ENCODE measurements at places on chromosomes 1 and 21.
A peak's percentile ranks its signal among the peaks of the same experiment; 100 is the strongest.

DNA sequence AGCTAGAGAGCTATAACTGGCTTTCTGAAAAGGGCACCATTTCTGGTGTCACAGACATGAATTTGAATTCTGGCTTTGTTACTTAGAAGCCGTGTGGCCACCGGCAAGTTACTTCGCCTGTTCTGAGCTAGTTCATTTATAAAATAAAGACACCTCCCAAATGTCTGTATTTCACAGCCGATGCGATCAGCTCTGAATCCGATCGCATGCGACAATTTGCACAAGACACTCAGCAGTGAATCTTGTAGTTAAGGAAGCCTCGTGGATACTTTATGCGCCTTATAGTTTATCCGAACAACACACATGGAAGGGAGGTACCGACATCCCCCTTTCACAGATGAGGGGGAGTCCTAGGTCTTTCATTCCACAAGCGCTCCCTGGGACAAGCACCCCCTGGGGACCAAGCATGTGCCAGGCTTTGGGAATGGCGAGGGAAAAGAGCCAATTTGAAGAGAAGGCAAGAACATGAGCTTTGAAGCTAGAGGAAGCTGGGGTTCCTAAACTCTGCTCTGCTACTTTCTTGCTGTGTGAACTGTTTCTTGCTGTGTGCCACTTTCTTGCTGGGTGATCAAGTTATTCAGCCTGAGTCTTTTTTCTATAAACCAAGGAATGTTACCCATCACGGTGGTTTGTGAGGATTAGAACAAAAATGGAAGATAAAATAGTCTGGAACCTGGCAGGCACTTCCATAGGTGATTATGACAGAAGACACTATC, 3.9 kb downstream of the ID3 start:
- no peak for DNase-seq

- DNase-seq: no peak
Observed at GRCh38 chr1:185014941-185015340, 30.4 kb upstream of the RNF2 start.

DNA sequence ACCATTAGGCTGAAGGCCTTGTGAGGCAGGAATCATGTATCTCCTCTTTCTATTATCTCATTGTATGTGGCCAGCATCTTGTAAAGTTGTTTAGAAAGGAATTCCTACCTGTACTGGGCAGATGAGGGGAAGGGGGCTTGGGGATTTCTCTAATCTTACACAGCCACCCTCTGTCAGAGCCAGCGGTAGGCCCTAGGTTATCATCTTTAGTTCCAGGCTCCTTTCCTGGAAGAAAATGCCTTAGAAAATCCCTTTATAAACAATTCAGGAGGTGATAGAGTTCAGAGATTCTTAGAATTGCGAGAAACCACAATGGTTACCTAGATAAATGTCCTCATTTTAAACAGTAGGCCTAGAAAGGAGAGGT, 35.2 kb downstream of the DPT start:
- no peak for DNase-seq

DNA sequence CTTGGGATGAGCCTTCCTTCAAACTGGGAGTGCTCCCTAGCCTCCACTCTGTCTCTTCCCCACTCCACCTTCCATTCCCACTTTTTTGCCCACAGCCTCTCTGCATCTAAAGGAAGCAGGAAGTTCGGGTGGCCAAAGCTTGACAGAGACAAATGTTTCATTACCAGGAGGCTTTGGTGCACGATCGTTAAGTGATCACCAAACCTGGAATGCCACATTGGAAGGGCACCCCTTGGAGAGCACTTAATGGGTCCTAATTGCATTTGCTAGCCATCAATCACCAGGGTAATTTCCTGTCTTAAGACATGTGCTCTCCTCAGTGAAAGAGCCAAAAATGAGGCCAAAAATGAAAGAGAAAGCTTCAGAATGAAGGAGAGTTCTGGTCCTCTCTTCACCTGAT, 206.5 kb downstream of the TNR start:
- DNase-seq: no peak

DNA sequence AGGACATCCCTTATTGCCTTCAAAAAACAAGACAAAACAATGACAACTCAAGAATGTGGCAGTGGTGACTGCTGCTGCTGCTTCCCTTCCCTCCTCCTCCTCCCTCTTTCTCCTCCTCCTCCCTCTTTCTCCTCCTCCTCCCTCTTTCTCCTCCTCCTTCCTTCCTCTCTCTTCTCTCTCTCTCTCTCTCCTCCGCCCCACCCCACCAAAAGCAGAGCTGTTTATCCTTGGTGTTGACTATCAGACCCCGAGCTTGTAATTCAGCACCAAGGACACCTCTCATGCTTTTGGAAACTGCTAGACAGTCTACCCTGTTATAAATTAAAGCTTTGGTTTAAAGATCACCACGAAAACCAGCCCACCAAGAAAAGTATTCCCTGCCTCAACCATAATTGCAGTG, 72.4 kb upstream of the IFNAR2 start:
- DNase-seq: no peak

DNA sequence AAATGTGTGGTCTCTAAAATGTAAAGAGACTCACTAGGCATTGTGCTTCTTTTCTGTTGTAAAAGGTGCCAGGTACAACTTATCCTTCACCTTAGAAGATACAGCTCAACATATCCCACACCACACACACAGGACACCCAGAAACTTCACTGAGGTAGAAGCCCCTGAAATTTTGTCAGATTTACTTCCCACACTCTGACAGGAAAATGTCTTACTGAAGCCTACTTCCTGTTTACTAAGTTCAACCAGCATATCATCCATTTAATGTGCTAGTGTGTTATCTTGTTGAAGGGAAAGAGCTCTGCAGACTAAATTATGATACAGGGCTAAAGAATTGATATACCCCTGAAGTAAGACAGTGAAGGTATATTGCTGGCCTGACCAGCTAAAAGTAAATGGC, 39.9 kb upstream of the INSL5 start:
- DNase-seq: no peak

- no peak for DNase-seq
Observed at GRCh38 chr1:36771240-36771639, 263.1 kb downstream of the GRIK3 start.

DNA sequence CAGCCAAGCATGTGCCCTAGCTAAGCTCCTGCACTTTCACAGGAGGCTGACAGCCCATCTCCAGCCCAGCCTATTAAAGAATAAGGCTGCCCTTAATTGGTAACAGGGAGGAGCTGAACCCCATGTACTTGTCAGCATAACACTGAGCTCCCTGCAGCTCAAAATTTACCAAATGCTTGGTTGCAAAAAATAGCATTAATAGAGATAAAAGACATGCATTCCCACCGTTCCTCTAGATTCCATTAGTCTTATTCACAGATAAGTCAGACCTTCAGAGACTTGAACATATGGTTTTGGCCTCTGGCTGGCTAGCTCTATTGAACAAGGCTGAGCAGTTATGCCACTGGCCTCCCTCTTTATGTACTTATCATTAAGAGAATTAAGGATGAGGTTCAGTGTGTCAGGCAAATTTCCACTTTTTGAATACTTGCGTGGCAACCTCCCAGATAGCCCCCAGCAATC, 29.2 kb downstream of the OLFML3 start:
- no peak for DNase-seq

DNA sequence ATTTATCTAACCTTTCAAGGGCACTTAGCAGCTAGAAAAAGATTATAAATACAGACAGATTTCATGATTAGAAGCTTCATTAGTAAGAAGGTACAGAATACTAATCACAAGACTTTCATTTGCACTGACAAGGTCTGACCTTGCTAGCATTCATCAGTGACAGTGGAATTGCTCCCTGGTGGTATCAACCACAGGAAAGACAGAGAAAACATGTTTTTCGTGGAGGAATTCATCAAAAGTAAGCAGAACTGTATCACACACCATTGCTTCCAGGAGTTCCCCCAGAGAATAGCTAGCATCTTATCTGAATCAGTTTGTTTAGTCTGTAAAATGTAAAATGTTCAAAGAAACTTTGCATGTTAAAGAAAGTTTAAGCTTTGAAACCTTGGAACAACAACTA, 20.6 kb upstream of the CRB1 start:
- no peak for DNase-seq

GRCh38 chr21:14753069-14753465, 207.0 kb upstream of the SAMSN1 start:
- DNase-seq: no peak

- peak; percentile 81 for DNase-seq
Observed at GRCh38 chr1:65255035-65255655, 54.2 kb upstream of the DNAJC6 start.

DNA sequence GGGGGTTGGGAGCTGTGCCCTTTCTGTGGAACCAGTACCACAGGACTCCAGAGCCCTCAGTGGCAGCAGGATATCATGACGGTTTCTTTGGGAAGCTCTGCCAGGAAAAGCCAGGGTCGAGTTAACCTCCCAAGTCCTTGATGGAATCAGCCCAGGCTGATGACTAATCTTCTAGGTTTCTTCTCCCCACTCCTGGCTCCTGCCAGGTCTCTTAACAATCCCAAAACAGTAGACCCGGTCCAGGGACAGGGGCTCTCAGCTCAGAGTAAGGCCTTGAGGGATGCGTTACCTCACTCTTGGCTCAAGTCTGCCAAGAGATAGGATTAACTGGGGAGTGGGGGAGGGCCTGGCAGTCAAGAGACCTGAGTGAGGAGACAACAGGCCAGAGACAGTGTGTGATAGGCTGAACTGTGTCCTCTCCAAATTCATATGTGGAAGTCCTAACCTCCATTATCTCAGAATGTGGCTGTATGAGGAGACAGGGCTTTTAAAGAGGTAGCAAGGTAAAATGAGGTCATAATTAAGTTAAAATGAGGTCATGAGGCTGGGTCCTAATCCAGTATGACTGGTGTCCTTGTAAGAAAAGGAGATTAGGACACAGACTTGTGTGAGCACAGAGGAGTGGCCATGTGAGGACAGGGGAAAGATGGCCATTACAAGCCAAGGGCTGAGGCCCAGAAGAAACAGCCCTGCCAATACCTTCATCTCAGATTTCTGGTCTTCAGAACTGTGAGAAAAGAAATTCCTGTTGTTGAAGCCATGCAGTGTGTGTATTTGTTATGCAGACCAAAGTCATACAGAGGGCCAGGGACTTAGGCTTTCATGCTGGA, 95.0 kb downstream of the BEND5 start:
- no peak for DNase-seq

GRCh38 chr1:160205242-160206035, at the start of gene PEA15:
TSS of gene PEA15 (plus strand) at chr1:160205384. CDS start at chr1:160211545, 6,161 bp downstream.
- DNase-seq: no peak

DNA sequence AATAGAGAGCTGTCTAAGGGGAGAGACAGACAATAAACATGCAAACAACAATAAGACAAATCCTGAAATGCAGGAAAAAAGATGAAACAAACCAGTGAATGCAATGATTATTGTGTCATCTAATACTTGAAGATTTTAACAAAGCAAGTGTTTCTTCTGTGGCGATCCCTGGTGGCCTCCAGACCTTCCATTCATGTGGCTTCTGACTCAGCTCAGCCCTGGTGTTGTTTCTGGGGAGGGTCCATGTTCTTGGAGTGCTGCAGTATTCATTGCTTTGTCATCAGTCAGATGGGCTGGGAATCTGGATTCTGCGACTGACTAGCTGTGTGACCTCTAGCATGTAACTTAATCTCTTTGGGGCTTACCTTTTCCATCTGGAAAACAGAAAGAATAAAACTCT, 1.5 kb upstream of the C2CD4D start:
- no peak for DNase-seq

- peak; percentile 17 for DNase-seq
Observed at GRCh38 chr1:230280054-230280795, 145.9 kb downstream of the PGBD5 start.

GRCh38 chr1:171754353-171754705, 12.5 kb upstream of the VAMP4 start:
- DNase-seq: no peak

DNA sequence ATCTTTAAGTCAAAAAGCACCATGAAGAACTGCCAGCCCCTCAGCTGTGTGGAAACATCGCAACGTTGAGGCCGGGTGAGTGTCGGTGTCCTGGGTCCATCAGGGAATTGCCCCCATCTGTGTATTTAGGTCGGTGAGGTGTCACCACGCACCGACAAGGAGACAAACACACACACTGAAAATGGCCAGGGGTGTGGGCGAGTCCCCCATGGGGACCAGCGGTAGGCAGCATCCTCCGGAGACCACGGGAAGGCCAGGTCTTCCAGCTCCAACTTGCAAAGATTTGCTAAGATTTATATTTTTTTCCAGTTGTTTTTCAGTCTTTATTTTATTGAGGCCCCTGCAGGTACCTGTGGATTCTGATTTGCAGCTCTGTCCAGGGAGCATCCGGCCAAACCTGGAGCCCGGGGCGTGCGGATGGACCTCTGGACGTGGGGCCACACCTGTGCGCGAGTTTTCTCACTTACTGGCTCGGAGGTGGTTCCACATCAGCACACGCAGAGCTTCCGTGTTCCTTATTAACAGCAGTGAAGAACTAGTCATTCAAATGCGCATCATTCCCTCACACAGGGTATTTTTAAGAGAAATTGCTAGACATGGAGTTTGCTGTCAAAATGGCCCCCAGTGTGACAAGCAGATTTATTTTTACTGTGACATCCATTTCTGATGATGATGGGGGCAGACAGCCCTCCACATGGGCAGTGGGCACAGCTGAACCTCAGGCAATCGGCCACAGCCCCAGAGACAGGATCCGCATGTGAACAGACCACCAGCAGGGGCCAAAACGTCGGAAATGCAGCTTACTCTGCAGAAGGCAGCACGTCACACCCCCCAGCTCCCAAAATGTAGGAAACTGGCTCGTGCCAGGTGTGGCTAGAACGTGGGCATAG, 17.2 kb upstream of the SLC19A1 start:
- no peak for DNase-seq

DNA sequence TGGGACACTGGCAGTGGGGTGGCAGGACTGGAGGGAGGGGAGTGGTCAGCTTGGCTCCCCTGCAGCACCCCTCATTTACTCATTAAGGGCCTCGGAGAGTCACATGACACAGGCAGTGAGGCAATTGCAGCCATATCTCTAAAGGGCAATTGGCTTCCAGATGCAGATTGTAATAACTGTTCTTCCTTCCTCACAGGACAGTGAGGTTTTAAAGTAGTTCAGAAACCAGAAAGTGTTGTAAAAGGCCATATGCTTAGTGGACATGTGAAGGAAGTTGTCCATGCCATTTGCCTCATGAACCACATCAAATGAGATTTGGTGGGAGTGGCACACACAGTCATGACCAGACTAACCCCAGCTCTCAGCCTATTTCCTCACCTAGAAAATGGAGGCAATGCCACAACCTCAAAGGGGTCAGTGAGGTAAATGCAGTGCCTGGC, 11.1 kb downstream of the MTX1 start:
- DNase-seq: no peak
